ENCODE measurements at places on chromosomes 1 and 21.

DNA sequence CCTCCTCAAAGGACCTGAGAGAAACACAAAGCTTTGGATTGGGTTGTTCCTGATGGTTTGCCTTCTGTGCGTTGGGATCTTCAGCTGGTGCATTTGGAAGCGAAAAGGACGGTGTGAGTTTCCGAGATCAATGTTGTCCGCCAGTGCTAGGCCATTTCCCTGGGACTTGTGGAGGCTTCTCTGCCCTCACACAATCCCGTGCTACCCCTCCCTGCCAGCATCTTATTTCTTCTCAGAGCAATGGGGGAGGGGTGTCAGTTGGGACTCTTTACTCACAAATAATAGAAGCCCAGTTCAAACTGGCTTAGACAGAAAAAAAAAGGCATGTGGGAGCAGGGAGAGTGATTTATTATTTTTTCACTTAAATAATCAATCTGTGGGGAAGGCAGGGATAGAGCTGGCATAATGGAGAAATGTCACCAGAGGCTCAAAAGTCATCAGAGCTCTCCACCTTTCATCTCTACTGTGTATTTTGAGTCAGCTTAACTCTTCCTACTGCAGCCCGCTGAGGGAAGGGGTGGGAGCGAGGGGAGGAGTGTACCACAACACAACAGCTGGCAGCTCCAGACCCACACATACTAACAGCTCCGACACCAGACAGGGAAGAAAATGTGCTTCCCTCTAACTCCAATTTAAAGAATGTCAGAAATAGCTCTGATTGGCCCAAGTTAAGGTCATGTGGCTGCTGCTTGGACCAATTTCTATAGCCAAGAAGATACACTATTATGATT, 22.4 kb downstream of the LY9 start:
- DNase-seq: no peak

GRCh38 chr1:54583871-54584270, 35.8 kb downstream of the ACOT11 start:
- no peak for DNase-seq

- no peak for DNase-seq
Observed at GRCh38 chr1:161013131-161013487, 7.8 kb downstream of the F11R start.

DNA sequence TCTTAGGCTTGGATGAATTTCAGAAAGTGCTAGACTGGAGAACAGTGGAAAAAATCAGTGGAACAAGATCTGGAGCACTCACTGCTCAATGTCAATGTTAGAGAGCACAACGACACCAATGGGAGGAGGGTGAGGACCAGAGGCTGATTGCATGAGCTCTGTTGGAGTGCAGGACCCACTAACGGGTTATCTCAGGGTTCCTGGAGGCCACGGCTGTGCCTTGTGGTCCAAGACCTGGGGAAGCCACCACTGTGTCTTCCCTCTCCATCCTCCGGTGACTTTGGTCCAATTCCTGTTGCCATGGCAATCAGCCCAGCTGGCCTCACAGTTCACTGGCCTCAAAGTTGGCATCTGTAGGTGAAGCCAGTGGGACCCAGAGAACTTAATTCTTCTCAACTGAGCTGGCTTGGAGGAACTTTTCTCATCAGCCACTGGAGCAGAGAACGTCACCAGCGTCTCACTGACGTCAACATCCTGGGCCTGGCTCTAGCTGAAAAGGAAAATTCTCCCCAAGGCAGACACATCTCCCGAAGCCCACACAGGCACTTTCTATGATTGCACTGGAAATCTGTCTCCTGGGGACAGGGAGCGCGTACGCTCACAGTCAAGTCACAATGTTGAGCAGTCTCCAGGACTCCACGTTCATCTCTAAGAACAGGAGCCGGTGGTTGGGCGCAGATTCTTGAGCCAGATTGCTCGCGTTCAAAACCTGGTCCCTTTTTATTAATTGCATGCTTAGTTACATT, 21.9 kb upstream of the GPR157 start:
- no peak for DNase-seq

DNA sequence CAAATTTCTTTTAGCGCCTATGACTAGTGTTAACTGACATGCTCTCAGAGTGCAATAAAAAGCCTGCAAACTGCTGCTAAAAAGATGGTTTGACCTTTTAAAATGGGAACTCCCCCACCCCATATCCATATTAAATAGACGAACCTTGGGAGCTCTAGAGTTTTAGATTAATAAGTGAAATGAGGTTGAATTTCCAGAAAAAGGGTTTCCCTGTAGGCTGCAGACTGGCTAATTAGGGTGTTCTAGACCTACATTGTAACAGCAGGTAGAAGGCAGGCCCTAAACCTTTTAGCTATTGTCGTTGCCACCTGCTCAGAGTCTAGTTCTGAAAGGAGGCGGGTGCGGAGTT, 2.2 kb downstream of the FAM78B start:
- DNase-seq: no peak

GRCh38 chr21:17823846-17824245, 4.7 kb upstream of the C21orf91 start:
- no peak for DNase-seq

DNA sequence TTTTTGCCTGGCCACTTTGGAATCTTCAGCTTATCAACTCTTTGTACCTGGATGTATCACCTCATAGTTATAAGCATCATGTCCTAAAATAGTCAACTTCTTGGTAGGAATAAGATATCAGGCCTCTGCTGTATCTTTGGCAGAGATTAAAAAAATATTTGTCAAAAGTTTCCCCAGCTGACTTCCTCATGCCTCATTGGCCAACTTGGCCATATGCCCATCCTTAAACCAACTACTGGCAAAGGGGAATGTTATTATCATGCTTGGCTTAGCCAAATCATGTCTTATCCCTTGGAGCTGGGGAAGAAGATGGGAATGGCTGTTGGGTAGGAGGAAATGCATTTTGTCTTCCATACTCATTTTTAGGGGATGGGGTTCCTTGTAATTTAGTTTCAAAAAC, 23.4 kb downstream of the NFASC start:
- no peak for DNase-seq

DNA sequence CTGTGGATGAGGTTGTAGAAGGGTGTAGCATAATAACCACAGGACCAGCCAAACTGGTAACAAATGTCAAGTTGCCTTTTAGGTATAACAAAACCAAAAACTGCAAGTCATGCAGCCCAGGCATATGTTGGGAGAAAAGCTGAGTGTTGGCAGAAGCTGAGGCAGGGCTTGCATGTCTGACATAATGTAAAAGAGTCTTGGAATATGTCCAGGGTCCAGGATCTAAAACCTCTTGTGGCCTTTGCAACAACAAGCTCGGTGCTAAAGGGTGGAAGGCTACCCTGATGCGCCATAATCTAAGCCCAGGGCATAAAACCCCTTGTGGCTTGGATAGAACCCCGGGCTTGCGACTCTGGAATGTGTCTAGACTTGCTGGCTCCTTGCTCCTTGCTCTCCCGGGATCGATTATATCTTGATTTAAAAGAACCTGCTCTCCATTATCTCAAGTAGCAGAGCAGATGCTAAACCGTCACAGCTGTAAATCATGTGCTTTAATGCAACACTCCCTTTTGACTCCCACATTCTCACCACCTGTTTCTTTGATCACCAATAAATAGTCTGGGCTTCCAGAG, 26.5 kb upstream of the SLC35A3 start:
- no peak for DNase-seq
